ENCODE measurements at places on chromosomes 2 and 18.

DNA sequence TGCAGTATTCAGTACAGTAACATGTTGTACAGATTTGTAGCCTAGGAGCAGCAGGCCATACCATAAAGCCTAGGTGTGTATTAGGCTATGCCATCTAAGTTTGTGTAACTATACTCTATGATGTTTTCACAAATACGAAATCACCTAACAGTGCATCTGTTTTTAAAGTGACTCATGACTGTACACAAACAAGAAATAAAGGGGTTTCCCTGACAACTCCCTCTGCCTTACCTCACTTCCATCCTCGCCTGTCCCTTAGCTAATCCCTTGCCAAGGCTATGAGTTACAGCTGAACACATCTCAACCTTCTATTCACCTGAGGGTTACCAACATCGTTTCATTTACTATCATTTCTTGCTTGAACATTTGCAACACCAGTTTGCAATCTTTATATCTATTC lies 78.6 kb upstream of the RPRM start:
- no peak for DNase-seq

DNA sequence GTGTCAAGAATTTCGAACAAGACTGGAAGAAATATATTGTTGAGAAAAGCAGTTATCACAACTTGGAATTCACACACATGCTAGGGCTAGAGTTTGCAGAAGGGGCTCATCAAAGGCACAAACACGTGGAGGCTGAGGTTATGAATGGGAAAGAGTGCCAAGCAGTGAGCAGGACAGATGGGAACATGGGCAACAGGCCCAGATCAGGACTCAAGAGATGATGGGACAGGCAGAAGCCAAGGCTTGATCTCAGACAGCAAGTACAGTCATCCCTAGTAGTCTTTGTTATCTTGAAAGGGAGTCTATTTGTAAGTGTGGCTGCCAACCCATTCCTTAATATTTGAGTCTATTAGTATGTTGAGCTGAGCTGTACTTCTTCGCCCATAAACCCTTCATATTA lies 22.2 kb upstream of the EPC2 start:
- DNase-seq: no peak

GRCh38 chr2:66700677-66701066 lies 265.7 kb downstream of the MEIS1 start:
- DNase-seq: no peak

- no peak for DNase-seq
Measured at GRCh38 chr18:25503567-25504081, 151.7 kb upstream of the ZNF521 start.

- DNase-seq: no peak
Measured at GRCh38 chr2:158835431-158835830, 40.3 kb downstream of the DAPL1 start.

GRCh38 chr2:113799375-113799774 lies 42.9 kb upstream of the SLC35F5 start:
- no peak for DNase-seq

DNA sequence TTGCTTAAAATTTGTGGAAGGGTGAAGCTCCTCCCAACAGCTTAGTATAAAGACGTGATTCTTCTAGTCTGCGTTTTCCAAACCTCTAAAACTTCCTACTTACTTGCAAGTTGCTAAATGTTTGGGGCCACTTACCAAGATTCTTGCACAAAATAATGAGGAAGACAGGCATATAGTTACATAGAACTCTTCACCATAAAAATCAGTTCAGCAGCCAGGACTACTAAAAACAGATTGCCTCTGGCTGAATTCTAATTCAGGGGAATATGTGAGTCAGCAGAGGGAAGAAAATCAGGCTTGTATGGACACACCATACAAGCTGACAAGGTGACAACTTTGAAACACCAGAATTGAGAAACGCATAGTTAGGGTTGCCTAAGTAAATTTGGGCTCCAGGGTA lies 2.8 kb upstream of the PEX13 start:
- no peak for DNase-seq

- DNase-seq: no peak
Measured at GRCh38 chr2:85257970-85258605, 69.7 kb downstream of the TGOLN2 start.

GRCh38 chr18:70029163-70029562 lies 81.5 kb upstream of the CD226 start:
- no peak for DNase-seq

GRCh38 chr18:21593540-21594257 lies 6.8 kb downstream of the ESCO1 start:
- DNase-seq: no peak

DNA sequence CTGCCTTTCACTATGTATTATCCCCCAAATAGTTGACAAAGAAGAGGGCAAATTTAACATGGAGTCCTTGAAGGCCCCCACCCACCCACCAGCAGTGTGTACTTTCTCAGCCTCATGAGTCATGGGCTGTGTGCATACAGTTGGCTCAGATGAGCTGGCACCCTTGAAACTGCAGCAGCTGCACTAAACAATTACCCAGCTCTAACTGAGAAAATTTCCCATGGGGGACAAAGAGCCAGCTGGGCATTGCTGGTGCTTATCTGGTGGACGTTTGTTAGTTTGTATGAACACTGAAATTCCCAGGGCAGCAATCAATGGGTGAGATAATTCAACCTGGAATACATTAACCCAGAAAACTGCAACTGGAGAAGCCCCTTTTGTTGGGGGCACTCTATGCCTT lies 131.7 kb downstream of the GCA start:
- no peak for DNase-seq

GRCh38 chr2:54880428-54880827 lies 157.0 kb downstream of the EML6 start:
- no peak for DNase-seq

- peak; percentile 40 for DNase-seq
Measured at GRCh38 chr2:117835990-117836760, 21.7 kb downstream of the DDX18 start.

GRCh38 chr2:148039783-148040182 lies 18.9 kb downstream of the MBD5 start:
- no peak for DNase-seq

GRCh38 chr2:222946700-222947287 lies 86.0 kb downstream of the ACSL3 start:
- DNase-seq: no peak

GRCh38 chr2:157471078-157471477 lies 27.2 kb upstream of the CYTIP start:
- DNase-seq: no peak

- no peak for DNase-seq
Measured at GRCh38 chr18:44723411-44723810, 42.7 kb downstream of the SETBP1 start.

All from GM19239 (cell line).